ENCODE measurements at places on chromosomes 12 and 14.
A peak's percentile ranks its signal among the peaks of the same experiment; 100 is the strongest.

DNA sequence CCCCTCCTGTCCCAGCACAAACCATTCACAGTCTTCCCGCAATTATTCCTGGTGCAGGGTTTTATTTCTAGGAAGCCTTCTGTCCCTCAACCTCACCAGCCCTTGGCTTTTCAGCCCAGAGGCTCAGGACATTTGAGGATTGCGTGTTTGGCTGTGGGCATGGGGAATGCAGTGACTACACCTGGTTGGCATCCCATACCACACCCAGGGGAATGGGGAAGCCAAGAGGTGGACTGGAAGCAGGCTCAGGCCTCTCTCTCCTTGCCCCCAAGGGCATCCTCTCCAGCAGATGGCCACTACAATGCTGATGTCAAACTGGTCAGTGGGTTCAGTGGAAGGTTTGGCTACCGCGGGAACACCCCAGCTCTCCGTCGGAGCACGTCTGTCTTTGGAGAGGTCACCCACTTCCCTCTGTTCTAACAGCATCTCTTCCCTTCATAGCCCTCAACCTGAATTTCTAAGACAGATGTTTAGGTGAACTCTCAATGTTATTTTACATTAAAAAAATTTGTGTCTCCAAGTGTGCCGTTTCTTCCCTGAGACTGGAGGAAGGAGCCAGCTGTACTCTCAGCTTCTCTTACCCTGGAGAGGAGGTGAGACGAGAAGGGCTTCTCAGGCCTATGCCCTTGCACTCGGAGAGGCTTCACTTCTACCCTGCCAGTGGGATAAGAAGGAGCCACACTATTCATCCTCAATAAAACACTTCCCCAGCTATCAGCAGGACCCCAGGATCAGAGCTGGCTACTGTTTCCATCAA, 35.5 kb downstream of the DCAF4 start:
- no peak for DNase-seq

DNA sequence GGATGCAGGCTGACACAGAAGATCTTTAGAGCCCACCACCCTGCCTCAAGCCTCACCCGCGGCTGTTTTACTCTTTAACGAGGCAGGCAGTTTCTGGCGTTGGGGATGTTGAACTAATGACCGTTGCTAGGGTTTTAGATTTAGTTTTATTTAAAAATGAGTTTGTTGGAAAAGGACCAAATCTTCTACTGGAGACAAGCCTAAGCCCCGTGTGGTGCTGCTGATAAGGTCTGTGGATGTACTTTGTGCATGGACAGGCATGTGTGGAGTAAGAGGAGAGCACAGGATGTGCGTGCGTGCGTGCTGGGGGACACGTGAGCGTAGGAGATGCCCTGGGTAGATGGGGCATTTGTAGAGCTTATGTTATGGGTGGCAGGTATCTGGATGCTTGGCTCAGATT, 5.7 kb downstream of the NTF3 start:
- no peak for DNase-seq

GRCh38 chr12:23424685-23425084, 524.8 kb downstream of the SOX5 start:
- no peak for DNase-seq

- no peak for DNase-seq
Observed at GRCh38 chr12:24705216-24705615, 243.7 kb downstream of the BCAT1 start.

GRCh38 chr12:65123435-65124063, 2.4 kb upstream of the WIF1 start:
- DNase-seq: peak; percentile 28

Data from stimulated activated naive CD8-positive, alpha-beta T cell treated with anti-CD3 and anti-CD28 coated beads, Interleukin-15, Interleukin-2, amounts not matched to agents 100 U/mL and 50 U/mL, for 24 hours (primary cell).